Stimulated activated CD4-positive, alpha-beta T cell treated with anti-CD3 and anti-CD28 coated beads, Interleukin-1b, Interleukin-23, amount 100 ng/mL, for 1 hour (primary cell): ENCODE measurements at places on chromosomes 12 and 14.

GRCh38 chr12:105292705-105293104, 37.8 kb upstream of the C12orf75 start:
- DNase-seq: no peak

DNA sequence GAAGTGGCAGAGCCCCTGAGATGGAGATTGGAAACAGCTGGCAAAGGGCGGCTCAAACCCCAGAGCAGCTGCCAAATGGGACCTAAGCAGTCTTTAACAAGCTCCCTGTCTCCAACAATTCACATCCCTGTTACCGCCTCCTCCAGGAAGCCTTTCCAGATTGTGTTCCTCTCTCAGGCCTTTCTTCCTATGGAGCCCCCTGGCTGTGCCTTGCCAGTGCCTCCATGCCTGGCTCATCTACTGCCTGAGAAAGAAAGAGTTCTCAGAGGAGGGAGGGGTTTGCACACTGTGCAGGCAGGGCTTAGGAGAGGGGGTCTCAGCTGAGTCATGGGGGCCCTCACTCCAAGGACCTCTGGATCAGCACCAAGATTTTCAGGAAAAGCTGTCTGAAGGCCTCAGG, 8.8 kb upstream of the KRT74 start:
- no peak for DNase-seq

- no peak for DNase-seq
Measured at GRCh38 chr12:124774054-124774461, 89.6 kb downstream of the SCARB1 start.

- no peak for DNase-seq
Measured at GRCh38 chr14:105582639-105583038, 56.3 kb downstream of the TMEM121 start.

- DNase-seq: no peak
Measured at GRCh38 chr12:132661972-132662371, 25.2 kb downstream of the POLE start.

DNA sequence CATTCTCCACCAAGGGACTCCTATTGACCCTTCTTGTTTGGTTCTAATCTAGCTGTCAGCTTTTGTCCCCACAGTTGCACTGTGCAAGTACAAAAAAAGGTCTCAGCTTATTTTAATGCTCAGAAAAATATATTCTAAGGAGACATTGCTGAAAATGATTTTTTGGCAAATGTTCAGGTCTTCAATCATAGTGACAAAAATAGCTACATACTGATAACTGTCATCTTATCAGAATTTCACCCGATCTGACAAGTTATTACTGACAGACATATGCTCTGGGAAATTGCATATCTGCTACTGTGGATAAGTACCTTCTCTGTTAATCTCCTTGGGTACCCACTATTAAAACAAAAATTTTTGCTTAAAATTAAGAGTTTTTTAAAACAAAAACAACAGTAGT, 263.6 kb downstream of the FLRT2 start:
- DNase-seq: no peak

DNA sequence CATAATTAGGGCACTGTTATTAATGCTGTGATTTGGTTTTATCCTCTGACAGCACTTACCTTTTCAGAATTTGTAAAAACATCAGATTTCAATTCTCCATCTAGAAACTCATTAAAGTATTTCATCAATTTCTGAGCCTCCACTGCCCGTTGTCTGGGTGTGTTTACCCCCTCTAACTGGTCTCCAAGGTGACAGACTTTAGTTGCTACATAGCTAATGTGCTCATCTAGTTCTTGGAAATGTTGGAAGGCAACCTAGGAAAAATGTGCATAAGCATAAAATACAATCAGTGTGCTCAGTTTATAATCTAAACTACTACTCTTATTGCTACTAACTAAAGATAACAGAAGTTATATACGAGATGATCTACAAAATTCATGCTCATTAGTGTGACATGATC, 24.6 kb downstream of the EXOC5 start:
- no peak for DNase-seq

GRCh38 chr12:19021646-19022045, 107.9 kb upstream of the PLEKHA5 start:
- no peak for DNase-seq

DNA sequence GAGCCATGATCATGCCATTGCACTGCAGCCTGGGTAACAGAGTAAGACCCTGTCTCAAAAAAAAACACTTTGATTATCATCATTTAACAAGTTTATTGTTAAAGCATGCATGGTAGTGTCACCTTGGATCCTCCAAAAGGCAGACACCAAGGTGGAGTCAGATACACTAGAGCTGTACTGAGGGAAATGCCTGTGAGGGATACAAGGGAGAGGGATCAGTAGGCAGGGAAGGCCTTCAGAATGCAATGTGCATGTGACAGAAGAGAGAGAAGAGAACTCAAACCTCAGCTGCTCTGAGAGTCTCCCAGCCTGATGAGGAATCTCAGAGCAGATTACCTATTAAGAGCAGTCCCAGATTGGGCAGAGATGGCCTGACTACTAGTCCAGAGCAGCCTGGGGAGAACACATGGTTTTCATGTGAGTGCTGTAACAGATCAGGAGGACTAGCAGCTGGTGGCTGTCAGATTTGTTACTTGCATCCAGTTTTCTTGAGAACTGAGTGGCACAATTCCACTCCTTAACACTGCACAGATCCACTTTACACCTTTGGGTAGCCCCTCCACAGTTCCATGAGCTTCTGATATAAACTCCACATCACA, 38.0 kb upstream of the A2ML1 start:
- DNase-seq: no peak

DNA sequence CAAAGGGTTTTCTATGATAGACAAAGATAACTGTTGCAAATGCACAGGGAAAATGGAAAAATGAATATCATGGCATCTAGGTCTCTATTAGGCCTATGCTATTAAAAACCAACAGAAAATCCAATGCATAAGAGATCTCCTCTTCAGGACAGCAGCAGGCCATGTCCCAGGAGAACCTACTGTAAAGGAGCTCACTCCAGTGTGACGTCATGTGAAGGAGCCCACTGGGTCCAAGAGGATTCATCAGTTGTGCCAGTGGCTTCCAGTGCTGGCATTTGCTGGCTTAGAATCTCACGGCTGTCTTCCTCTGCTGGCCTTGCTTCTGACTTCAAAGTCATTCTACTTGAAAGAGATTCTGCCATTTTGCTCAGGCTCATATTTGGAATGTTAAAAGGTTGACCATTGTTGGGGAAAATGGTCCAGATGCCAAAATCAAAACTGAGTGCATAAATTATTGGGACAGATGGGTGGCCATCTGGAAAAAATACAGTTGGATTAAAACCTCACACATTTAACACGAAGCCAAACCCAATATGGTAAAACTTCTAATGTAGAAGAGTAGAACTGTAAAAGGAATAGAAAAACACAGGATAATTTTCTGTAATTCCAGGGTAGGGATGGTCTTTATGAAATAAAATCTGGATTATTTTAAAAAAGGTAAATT, 75.4 kb upstream of the ARID2 start:
- DNase-seq: no peak

DNA sequence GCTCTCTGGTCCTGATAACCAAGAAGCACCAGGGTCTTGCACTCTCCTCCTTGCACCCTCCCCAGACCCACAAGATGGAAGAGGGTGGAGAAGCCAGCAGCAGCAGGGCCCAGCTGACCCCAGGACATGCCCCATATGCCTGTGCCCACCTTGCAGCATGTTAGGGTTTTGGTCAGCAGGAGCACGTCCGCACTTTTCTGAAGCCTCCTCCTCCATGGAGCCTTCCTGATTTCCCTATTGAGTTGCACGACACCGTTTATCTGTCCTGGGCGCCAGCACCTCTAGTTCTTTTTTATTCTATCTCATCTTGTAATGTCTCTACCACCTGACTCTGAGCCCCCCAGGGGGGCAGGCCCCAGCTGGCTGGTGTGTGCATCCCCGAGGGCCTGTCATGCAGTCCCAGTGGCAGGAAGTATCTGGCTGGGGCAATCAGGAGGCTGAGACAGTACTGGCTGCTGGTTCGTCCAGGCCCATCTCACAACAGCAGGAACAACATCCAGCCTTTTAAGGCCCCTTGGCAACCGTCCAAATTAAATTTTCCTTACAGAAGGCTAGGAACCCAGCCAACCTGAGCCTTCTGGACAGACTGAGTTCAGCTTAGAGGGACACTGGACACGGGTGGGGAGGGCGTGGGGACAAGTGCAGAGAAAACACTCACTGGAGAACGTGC, 39.6 kb downstream of the CCDC85C start:
- no peak for DNase-seq

DNA sequence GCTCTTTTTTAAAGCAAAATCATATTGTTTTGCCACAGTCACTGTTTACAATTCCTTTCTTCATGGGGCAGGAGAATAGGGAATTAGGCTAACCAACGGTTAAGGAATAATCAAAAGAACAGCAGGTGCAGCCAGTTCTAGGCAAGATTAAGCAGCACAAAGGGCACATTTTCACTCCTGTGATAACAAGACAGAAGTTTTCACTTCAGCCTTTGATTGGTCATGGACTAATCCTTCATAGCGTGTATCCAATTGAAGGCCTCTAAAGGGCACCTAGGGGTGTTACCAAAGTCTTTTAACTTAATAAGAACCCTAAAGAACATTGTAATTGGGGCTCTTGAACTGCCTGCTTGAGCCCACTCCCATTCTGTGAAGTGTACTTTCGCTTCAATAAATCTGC, 206.9 kb upstream of the AMIGO2 start:
- no peak for DNase-seq

DNA sequence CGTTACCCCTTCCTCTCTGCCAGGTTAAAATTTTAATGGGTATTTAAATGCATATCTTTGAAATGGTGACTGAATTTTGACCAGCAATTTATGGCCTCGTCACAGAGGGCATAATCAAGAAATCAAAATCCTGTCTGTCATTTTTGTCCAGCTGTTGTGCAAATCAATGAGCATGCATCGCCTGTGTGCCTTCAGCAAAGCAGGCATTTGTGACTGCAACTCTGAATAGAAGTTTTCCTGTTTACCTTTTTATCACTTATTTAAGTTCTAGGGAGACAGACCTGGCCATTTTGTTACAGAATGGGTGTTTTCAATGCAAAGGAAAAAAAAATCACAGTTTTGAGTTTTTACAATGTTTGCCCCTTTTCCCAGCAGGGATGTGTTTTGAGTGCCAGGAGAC, 107.4 kb downstream of the PPM1A start:
- no peak for DNase-seq

- no peak for DNase-seq
Measured at GRCh38 chr12:122982477-122982815, 2.0 kb downstream of the ARL6IP4 start.

- no peak for DNase-seq
Measured at GRCh38 chr14:103763730-103764488, 48.3 kb downstream of the ZFYVE21 start.

- DNase-seq: no peak
Measured at GRCh38 chr14:32567543-32568384, 238.7 kb downstream of the AKAP6 start.
